CD4-positive, alpha-beta T cell treated with Interleukin-17A for 1 hour (primary cell): ENCODE measurements at places on chromosomes 7 and 10.

DNA sequence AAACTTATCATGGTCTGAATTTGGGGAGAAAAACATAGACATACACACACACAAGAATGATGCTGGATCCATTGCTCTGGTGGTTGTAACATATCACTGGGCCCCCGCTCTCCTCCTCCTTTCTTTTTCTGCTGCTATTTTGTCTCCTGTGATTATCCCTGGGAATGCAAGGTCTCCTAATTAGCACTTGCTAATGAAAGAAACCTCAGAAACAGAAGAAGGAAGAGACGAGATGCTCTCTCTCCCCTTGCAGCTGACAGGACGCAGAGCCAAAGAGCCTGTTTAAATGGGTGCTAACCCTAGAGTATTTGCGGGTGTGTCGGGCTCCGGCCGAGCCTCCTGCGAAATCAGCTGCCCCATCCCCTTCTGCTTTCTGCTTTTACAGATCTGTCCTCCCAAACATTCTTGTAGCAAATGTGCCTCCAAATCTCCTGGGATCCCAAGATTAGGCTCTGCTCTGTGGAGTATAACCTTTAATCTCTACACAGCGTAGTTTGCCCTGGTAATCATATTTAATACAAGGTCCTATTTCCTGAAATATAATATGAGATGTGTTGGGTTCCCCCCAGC lies 81.5 kb downstream of the FRMPD2 start:
- no peak for DNase-seq

GRCh38 chr7:28433039-28433438 lies 20.7 kb downstream of the CREB5 start:
- DNase-seq: no peak

GRCh38 chr7:4138866-4139265 lies 543.2 kb upstream of the FOXK1 start:
- DNase-seq: no peak

- DNase-seq: no peak
These were observed 475 bp downstream of the NEUROD6 start for GRCh38 chr7:31340051-31340450.

DNA sequence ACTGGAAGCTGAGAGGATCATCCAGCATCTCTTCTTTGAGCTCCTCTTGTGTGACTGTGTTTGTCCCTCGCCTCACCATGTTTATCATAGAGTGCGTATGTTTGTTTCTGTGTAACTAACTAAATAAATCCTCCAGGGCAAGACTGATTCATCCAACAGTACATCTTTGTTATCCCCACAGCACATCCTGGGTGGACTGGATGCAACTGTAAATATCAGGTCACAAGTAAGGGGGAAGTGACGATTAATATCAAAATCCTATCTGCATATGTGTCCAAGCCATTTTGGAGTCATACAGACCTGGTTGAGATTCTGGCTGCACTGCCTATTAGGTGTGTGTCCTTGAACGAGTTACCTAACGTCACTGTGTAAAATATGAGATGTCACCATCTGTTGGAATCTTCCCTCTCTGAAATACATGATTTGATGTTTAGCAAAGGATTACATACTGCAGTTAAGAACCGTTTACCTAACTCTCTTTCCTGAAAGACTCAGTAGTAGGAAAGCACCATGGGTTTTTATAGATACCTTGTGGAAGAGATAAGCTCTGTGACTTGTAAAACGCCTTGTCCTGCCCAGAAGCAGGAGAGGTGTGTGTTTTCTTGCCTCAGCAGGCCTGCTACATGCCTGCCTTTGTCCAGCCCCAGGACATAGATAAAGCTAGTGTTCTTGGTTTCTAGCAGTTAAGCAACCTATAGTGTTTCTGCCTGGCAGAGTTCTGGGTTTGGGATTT lies 25.8 kb downstream of the WBP1L start:
- no peak for DNase-seq

DNA sequence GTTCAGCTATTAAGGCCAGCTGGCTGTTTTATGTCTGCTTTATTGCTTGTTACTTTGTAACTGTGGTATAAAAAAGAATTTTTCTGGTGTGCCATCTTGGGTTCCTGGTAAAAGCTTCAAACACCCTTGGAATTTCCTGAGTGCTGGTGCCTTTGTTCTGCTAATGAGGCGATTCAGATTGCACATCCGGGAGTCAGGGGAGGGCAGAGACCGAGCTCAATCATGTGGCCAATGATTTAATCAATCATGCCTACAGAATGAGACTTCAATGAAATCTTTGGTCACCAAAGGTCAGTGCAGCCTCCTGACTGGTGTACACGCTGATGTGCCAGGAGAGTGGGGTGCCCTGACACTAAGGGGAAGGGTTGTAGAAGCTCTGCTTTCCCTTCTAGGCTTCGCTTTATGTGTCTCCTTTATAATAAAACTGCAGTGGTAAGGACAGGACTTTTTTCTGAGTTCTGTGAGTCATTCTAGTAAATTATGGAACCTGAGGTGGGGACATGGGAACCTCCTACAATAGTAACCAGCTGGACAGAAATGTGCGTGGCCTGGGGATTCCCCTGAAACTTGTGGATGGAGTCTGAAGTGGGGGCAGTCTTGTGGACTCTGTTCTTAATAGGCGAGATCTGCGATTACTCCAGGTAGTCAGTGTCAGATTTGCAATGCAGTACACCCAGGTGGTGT lies 69.4 kb upstream of the OGDHL start:
- DNase-seq: no peak

GRCh38 chr7:137544453-137545058 lies 201.0 kb upstream of the PTN start:
- DNase-seq: no peak

- DNase-seq: no peak
These were observed 135.2 kb upstream of the ADO start for GRCh38 chr10:62669341-62669740.

DNA sequence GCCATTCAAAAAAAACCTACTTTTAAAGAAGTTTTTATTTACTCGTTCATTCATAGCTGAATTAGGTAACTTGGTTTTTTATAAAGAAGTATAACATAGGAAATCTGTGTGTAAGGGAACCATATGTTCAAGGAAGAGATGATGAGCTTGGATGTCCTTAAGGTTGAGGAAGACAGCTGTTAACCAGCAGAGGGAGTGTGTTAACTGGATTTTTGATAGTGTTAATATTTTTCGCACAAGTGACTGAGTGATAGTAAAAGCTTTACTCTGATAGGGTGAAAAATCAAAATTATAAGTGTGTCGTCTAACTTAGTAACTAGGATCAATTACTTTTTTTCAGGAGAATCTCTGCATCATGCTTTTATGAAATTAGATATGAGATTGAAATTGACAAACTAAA lies 134.7 kb downstream of the ARL5B start:
- DNase-seq: no peak

DNA sequence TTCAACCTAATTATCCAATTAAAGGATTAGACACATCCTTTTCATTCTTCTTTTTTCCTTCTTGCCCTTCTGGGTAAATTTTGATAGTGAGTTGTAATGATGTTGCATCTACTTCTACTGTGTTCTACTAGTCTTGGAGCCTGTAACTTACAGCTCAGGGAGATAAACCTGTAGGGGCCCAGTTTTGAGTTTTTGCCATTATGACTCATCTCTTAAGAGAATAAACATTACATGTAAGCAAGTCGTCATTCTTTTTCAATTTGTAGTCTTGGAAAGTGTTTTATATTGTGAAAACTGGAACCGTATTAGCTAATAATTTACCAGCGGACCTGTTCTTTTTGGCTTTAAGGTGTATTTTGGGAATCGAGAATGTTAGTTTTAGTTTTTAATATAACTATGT lies 89.7 kb upstream of the RPA3 start:
- DNase-seq: no peak

- DNase-seq: no peak
These were observed 43.9 kb downstream of the GRM8 start for GRCh38 chr7:127208860-127209259.

DNA sequence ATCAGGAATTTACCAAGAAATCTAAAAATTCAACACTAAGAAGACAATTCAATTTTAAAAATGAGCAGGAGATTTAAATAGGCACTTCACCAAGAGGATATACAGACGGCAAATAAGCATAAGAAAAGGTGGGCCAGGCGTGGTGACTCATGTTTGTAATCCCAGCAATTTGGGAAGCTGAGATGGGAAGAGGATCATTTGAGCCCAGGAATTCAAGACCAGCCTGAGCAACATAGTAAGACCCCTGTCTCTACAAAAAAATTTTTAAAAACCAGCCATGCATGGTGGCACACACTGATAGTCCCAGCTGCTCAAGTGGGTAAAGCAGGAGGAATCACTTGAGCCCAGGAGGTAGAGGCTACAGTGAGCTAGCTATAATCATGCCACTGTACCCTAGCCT lies 3.5 kb upstream of the AKR1D1 start:
- no peak for DNase-seq

DNA sequence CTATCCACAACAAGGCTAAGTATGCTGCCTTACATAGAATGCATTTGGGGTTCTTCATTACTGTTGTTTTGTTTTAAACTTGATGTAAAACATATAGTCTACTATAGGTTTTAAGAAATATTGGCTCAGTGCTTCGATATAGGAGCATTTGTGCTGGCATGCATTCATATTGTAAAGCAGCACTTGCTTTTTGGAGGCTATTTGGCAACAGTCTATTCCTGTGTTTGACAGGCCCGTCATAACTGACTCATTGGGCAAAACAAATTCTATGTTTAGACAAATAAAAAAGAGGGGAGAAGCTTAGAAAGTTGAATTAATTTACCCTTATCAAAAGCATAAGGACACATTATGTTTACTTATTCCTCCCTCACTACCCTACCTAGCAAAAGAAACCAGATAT lies 38.4 kb upstream of the PLXDC2 start:
- DNase-seq: no peak

GRCh38 chr7:142557971-142558582 lies 191.2 kb upstream of the PRSS1 start:
- DNase-seq: peak; percentile 58

DNA sequence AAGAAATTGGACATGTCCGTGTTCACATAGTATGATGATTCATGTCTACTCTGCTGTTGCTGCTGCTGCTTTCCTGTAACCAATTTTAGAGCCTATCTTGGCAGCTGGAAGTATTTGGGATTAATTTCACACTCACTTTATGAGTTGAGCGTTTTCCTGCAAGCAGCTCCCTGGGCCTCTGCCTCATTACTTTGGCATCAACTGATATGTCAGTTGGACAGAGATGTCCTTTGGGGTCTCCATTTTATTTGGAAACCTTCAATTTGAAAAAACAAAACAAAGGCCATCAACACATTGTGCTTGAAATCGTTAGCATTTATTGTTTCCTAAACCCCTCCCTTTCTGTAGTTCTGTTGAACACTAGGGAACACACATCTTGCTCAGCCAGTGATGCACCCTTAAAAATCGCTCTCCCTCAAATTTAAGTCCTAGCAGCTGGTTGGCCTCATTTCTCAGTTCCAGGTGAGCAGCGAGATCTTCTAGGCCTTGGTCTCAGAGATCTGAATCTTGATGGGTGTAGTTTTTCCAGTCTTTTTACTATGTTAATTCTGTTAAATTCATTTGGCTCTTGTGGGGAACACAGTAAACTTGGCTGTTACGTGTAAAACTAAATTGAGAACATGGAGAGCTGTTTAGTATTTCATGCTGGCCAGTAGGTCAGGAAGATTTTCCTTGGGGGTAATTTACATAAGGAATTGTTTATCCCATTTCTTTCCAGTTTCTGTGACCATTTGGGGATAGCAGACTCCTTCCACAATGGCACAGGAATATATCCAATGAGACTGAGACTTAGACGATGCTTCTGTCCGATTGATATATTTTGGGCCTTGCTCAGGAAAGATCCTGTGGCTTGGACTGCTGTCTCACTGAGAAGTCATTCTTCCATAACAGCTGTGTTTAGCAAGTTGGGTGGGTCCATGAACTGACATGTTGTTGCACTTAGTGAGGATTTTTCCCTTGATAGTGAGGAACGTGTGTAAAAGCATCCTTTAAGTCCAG lies 371.6 kb downstream of the BBS9 start:
- no peak for DNase-seq

DNA sequence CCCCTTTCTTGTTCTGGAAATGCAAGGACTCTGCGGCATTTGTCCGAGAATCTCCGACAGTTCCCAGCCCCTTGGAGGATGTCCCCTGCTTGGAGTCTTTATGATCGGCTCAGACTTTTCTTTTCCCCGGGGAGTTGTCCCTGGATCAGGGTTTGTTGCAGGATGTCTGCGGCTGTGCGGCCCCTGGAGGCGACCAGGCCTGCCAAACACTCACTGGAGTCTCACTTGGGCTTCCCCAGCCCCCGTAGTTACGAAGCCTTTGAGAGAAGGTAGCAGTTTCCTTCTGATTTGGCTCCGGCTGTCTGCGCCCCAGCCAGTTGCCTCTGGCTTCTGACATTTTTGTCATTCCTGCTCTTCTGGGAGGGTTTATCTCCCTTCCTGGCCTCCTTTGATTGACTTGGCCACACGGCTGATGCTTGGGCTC lies 16.1 kb downstream of the COL26A1 start:
- no peak for DNase-seq

DNA sequence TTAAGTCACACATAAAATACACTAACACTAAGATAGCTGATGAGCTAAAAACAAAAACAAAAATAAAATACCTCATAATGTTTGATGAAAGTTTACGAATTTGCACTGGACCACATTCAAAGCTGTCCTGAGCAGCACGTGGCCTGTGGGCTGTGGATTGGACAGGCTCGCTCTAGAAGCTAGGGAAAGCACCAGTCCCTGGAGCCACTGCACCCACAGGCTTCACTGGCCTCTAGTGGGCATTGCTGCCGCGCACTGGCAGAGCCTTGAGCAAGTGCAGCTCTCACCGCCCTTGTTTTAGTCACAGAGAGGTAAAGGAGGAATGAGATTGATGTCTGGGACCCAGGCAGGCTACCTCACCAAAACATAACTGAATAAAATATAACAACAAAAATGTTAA lies 67.6 kb downstream of the PAX2 start:
- no peak for DNase-seq

GRCh38 chr10:3787816-3788215 lies 2.8 kb upstream of the KLF6 start:
- DNase-seq: no peak

DNA sequence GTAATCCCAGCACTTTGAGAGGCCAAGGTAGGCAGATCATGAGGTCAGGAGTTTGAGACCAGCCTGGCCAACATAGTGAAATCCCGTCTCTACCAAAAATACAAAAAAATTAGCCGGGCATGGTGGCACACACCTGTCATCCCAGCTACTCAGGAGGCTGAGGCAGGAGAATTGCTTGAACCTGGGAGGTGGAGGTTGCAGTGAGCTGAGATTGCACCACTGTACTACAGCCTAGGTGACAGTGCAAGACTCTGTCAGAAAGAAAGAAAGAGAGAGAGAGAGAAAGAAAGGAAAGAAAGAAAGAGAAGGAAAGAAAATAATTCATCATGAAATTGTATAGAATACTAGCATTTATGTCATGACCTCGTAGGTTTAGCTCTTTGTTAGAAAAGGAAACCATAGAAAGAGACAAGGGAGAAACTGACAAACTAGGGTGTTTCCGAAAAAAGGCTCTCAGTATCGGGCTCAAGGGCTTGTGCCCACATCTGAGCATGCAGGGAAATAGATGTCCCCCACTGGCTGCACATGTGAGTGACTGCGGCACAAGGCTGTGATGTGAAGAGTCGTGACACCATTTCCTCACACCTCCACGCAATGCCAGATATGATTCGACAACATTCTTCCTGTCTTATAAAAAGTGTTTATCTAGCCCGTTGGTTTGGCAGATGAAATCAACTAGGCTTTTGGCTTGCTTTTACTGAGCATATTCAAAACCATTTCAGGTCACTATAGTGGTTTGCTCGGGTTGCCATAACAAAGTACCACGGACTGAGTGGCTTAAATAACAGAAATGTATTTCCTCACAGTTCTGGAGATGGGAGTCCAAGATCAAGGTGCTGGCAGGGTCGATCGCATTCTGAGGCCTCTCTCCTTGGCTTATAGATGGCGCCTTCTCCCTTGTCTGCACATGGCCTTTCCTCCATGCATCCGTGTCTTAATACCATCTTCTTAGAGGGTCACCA lies 2.0 kb downstream of the SRGN start:
- DNase-seq: peak; percentile 94
